ENCODE measurements at places on chromosomes 16 and 17.

- DNase-seq: peak; percentile 44
These were observed 2.7 kb downstream of the MAFG start for GRCh38 chr17:81924557-81925532.

DNA sequence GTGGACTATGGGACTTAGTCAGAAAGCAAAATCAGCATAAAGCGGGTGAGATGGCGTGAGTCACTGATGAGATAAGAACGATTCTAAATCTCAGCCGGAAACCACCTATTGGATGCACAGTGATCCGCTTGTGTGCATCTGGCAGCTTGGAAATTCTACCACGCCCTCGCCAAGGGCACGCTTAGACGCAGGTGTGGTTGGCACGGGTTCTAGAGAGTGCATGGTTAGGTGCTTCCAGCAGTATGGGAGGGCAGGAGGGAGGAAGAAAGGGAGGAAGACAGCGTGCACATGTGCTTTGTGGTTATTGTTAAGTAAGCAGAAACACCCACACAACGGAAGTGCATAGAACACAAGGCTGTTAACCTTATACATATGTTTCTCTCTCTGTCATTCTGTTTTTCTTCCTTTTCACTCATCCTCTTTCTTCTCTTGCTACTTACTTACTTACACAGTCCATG, 374.0 kb upstream of the ASIC2 start:
- peak; percentile 20 for DNase-seq

- no peak for DNase-seq
These were observed 3.6 kb downstream of the ZNRF1 start for GRCh38 chr16:75002474-75002873.

- no peak for DNase-seq
These were observed 157.3 kb downstream of the ZFHX3 start for GRCh38 chr16:72890587-72890986.

DNA sequence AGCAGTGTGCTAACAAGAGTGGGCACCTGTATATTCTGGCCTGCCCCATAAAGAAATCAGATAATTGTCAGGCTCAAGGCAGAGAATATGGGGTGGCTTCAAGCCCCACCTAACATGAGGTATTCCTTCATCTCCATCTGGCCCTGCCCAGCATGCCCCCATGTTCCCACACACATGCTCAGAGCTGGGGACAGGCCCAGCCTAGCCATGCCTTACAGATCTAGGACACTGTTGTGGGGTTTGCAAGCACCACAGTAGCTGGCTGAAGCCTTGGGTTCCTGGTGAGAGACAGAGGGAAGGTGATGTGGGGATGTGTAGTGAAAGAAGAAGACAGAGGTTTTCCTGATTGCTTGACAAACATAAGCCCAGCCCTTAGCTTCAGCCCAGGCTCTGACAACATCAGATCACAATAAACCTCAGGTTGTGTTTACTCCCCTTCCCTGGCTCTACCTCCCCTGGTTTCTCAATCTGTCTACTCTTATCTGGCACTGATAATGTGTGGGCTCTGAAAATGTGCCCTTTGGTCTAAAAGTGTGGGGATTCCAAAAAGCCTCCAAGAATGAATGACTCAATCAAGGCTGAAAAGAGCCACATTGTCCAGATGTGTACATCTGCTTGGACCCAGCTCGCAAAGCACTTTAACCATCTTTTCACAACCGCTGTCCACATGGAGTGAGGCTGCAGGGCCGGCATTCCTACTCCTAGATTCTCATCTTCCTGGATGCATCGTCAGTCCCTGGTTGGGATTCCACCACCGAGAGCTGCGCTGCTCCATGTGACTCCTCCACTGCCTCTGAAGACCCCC, 34.4 kb downstream of the CDRT4 start:
- no peak for DNase-seq

- peak; percentile 99 for DNase-seq
These were observed 8.6 kb downstream of the KDM6B start for GRCh38 chr17:7842380-7843256.

- DNase-seq: peak; percentile 89
These were observed at the start of gene FBXO31 for GRCh38 chr16:87383505-87384161. Gene FBXO31, minus strand, starts transcription at chr16:87383776. Its CDS starts 32 bp downstream, at chr16:87383744.

All from CD4-positive, alpha-beta T cell treated with Interleukin-17A for 1 hour (primary cell).